Panc1 (cell line): ENCODE measurements at places on chromosomes 2 and 18.

DNA sequence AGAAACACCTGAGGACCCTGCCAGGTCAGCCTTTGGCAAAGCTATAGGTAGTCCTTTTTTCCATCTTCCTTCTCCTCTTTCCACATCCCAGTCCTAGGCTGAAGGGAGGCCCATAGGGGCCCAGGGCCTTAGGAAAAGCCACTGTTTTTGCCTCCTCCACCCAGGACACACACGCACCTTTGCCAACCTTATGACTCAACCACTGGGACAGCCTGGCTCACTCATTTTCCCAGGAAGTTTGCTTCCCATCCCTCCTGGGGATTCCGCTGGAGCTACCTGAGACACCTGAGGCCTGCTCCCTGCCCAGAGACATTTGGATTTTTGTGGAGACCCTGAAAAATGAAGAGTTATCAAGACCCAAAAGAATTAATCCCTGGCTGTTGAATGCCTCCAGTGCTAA lies 273.4 kb upstream of the SIX2 start:
- no peak for DNase-seq

DNA sequence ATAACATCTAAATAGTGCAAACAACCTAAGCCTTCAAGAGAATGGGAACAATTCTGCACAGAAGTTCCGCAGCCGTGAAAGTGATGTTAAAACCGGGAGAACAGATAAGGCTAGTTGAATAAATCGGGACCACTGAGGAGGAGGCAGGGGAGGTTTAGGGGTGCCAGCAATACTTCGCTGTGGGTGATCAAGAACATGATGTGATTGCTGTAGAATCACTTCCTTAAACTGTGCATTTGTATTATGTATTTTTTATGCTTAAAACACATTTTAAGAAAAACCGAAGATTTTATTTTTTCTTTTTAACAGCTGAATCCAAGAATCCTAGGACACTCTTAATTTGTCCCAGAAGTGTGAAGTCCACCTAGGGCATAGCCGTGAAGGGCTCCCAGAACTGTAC lies 33.6 kb downstream of the TTC32 start:
- DNase-seq, result no peak

DNA sequence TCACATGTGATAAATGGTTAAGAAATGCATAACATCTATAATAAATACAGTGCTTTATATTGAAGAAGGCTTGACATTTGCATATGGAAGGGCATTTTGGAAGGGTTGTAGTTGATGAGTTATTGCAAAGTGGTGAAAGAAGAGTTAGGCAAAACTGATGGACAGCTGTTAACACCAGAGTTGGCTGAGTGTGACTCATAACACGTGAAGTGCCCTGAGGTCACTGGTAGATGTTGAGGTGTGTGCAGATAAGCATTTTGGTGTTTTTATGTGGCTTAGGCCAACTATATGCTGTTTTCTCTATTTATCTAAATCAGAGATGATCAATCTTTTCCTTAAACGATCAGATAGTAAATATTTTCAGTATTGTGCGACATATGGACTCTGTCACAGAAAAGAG lies 154.3 kb upstream of the KCNH7 start:
- no peak for DNase-seq

GRCh38 chr18:27278131-27278530 lies 93.0 kb upstream of the CHST9 start:
- no peak for DNase-seq

GRCh38 chr18:456361-457139 lies 44.0 kb downstream of the COLEC12 start:
- DNase-seq, result no peak

GRCh38 chr2:35973737-35974132 lies 381.8 kb upstream of the CRIM1 start:
- DNase-seq, result no peak

GRCh38 chr2:98027538-98027937 lies 31.8 kb upstream of the TMEM131 start:
- DNase-seq, result no peak

DNA sequence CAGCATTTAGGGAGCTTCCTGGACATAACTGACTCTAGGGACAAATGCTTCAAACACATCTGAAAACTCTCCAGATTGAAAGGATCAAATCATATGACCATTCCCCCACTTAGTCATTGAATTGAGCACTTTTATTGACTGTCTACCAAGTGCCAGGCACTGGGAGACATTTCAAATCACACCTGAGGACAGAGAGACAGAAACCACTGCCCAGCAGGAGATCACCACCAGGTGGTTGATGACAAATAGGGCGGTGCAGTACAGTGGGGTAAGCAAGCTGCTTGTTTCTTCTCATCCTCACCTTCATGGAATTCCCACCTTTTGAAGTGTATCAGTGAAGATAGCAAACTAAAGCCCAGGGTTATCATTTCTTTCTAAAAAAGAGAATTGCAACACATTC lies 19.0 kb upstream of the CXCR4 start:
- DNase-seq, result no peak

GRCh38 chr18:49343179-49343578 lies 117.3 kb downstream of the DYM start:
- no peak for DNase-seq

DNA sequence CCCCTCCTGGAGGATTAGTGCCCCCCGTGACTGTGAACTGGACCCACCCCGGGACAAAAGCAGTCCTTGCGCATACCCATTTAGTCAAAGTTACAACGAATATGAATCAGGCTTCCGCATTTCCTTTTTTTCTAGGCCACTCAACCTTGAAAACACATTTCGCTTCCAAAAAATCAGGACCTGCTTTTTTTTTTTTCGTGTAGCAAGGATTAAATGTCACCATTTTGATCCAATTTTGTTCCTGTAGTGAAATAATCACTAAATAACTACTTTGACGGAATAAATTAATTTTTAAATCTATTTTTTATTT lies 464 bp upstream of the FTCDNL1 start:
- DNase-seq, result no peak

GRCh38 chr2:145323512-145323911 lies 803.6 kb upstream of the ZEB2 start:
- DNase-seq, result no peak

DNA sequence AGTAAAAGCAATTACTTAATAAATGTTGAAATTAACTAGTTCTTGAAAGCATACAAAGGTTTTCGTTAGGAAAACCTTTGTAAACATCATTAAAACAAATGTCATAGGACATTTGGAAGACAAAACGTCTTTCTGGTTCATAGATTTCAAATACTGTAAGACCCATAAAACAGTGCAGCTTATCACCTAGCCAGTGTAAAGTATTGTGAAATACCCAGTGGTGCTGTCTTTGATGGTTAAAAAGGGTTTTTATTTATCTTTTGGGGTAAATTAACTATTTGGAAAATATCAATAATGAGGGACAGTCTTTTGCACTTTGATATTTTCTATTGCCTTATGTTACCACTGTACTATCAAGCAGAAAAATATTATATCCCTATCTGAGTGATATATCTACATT lies 120.0 kb upstream of the FAM98A start:
- DNase-seq, result no peak

- DNase-seq, result no peak
These were observed 47.0 kb downstream of the STAT4 start for GRCh38 chr2:191103774-191104173.
